Activated B cell treated with CpG ODN at 0.5 μM for 24 hours (primary cell): ENCODE measurements at places on chromosomes 7 and 10. TPM values are rescaled to one million over a fixed set of nuclear protein-coding genes. Genes with fewer than 3 reads are reported as not detected.

GPR26 gene
- not detected in 2 replicates for total RNA-seq

DNA sequence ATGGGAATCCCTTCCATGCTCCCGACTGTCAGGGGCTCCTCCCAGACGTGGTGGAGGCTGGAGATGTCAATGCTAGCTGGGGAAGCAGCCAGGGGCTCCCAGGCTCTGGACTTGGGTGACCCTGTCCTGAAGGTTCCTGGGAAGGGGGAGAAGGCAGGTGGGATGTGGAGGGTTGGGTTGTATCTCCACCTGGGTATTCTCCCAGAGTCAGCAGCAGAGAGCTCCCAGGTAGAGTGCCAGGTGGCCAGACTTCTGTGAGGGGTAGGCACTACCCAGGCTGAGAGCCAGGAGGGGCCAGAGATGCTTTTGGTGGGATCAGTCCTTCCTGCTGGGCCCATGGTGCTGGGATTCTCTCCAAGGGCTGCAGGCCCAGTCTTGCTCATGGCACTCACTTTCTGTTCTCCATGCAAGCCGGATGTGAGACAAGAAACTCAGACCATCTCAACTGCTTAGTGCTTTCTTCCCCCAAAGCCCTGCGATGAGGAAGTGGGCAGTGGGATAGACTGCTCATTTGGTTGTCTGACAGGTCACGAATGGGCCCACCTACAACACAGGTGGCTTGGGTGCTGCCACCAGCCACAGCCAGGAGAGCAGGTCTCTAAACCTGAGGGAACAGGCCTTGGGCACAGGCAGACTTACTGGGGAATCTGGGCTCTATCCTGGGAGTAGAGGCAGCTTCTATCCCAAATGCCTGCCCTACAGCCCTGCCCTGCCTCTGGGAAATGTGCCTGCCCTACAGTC, 52.5 kb upstream of the CAMK2B start:
- H3K4me3 ChIP-seq, result no peak overlapping the region
- H3K27me3 ChIP-seq, result peaks cover 1% of the 10 kb centered on the region
- H3K27ac ChIP-seq, result no peak overlapping the region
- DNase-seq, result no peak
- H3K4me1 ChIP-seq, result peaks cover 19% of the 10 kb centered on the region

GRCh38 chr7:19248681-19249080, 103.5 kb upstream of the FERD3L start:
- H3K4me1 ChIP-seq, result no peaks in the 10 kb centered on the region
- no peak overlapping the region for H3K4me3 ChIP-seq
- no peak overlapping the region for H3K27ac ChIP-seq
- H3K36me3 ChIP-seq, result no peaks in the 10 kb centered on the region

- no peak for DNase-seq
- no peaks in the 10 kb centered on the region for H3K27me3 ChIP-seq
- H3K4me1 ChIP-seq, result no peaks in the 10 kb centered on the region
- no peak overlapping the region for H3K4me3 ChIP-seq
- H3K27ac ChIP-seq, result no peak overlapping the region
- H3K36me3 ChIP-seq, result no peaks in the 10 kb centered on the region
Measured at GRCh38 chr7:111942450-111943081, 263.6 kb downstream of the DOCK4 start.

DNA sequence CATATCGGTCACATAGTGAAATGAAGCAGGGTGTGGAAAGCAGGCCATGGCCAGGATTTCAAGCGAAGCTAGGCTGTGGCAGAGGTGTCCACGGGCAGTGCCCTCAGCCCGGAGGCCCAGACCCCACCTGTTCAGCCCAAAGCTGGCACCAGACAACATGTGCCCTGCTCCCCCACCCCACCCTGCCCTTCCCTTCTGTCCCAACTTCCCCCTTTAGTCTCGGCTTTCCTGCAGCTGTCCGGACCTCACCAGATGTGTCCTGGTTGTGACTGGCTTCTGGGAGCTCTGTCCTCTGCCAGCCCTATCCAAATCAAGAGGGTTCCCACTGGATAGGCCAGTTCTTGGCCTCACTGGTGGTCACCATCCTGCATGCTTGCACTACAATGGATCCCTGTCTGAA, 37.3 kb downstream of the ADAM12 start:
- no peak for DNase-seq
- H3K4me1 ChIP-seq, result no peaks in the 10 kb centered on the region
- H3K36me3 ChIP-seq, result no peaks in the 10 kb centered on the region
- no peak overlapping the region for H3K27ac ChIP-seq
